Stimulated activated CD4-positive, alpha-beta T cell treated with anti-CD3 and anti-CD28 coated beads, TNF-alpha, amount 100 ng/mL, for 24 hours (primary cell): ENCODE measurements at places on chromosomes 3 and 15.

- DNase-seq = no peak
Measured at GRCh38 chr3:76429581-76430177, 610.2 kb upstream of the ROBO2 start.

- DNase-seq = no peak
Measured at GRCh38 chr3:171755015-171755589, 55.2 kb downstream of the PLD1 start.

DNA sequence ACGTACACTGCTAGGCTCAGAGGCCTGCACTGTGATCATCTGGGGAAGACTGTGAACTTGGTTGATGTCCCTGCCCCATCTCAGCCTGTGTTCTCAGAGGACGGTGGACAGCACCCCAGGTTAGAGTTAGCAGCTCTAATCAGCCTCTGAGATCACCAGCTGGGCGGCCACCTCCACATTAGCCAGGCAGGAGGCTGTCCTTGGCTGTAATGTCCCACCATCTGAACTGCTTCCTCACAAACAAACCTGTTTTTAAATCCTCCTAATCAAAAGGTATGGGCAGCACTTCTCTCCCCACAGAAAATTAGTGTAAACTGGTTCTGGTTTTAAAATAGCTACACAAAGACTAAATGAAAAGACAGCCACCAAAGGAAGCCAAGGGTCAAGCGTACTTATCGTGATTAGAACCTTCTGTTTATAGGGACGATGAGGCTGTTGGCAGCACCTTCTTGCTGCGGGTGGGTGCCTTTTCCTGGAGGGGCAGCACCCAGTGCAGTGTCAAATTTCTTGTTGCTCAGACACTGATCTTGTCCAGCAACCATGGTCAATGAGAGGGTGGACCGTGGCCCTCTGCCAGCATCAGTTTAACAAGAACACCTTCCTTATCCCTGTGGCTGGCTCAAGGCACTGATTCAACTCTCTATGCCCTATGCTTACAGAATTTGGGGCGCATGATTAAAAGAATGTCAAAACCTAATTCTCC is 24.6 kb downstream of the ACSBG1 start:
- DNase-seq = no peak

- no peak for DNase-seq
Measured at GRCh38 chr3:105836533-105836932, 32.3 kb downstream of the CBLB start.

DNA sequence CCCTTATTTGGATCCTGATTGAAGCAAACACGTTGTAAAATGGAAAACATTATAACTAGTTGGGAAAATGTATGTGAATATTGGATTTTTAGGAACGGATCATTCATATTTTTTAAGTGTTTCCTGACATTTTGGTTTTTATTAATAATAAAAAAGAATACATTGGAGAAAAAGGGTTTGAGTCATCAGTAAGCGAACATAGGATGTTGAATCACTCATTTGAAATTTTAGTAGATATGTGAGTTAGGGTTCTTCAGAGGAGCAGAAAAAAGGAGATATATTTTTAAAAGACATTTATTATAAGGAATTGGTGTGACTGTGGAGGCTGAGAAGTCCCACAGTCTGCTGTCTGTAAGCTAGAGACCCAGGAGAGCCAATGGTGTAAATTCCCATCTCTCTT is 258.5 kb downstream of the PTPRG start:
- no peak for DNase-seq

DNA sequence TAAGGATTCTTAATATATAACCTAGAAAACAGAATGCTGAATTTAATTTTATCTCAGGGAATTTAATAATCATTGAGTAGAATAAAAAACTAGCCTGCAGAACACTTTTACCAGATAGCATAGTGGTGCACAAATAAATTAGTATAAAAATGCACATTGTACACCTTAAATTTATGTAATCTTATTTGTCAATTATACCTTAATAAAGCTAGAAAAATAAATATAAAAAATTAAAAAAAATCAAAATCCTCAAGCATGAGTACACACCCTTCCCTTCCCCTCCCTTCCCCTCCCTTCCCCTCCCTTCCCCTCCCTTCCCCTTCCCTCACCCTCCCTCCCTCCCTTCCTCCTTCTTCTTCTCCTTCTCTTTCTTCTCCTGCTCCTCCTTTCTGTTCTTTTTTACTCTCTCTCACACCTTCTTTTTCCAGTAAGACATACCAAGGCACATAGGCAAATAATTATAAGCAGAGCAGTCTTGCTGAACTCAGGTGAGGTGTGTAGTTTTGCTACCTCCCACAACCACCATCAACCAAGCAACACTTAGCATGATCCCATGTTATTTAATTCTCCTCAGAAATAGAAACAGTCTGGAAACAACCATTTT is 1395.0 kb downstream of the ZPLD1 start:
- DNase-seq = no peak

DNA sequence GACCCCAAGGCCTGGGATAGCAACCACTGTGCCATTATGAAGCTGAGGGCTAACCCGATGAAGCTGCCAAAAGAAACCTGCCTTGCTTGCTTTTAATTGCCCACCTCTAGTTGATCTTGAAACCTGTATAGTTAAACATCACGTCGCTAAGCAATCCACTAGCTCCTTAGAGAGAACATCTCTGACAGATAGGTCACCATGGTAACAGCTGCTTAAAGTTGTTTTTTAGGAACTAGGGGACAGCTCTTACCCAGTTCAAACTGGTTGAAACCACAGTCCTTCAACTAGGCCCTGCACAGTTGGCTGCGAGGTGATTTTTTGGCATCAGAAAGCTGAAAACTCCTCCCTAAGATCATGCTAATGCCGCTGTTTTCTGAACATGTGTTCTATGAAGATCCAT is 135.7 kb downstream of the EBLN2 start:
- no peak for DNase-seq

DNA sequence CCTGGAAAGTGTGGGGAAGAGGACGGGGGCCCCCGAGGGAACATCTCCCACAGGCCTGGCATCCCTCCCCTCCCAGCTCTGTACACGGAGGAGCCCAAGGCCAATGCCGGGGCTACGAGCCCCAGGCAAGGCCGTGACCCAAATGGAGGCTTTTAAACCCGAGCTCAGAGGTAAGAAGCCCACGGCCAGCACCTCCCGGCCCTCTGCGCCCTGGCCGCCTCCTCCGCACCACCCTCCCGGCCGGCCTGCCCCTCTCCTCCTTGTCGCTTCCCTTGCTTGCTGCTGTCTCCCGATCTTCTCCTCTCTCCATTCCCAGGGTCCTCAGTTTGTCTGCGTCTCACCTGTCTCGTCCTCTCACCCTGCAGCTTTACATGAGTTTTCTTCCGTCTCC is 1.3 kb downstream of the MUC4 start:
- no peak for DNase-seq

GRCh38 chr3:132787616-132788300 is 65.5 kb upstream of the NPHP3 start:
- DNase-seq = no peak

DNA sequence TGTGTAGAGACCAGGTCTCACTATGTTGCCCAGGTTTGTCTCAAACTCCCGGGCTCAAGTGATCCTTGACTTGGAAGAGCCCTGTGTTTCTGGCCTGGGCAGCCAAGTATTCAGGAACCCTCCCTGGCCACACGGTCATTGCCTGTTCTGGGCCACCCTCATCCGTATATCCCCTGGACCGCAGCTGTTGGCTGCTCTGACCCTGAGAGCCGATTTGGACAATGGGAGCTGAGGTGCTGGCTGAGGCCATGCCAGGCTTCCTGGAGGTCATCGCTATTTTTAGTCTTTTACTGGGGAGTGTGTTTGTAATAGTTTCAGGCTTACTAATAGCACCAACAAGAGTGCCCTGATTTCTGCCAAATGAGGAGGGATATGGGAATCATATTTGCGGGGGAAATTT is 60.7 kb downstream of the ADAMTS7 start:
- DNase-seq = no peak

- no peak for DNase-seq
Measured at GRCh38 chr3:13308380-13308801, 111.7 kb downstream of the NUP210 start.
